Transverse colon (tissue), 4 donors: ENCODE measurements at places on chromosomes 3 and 15.

DNA sequence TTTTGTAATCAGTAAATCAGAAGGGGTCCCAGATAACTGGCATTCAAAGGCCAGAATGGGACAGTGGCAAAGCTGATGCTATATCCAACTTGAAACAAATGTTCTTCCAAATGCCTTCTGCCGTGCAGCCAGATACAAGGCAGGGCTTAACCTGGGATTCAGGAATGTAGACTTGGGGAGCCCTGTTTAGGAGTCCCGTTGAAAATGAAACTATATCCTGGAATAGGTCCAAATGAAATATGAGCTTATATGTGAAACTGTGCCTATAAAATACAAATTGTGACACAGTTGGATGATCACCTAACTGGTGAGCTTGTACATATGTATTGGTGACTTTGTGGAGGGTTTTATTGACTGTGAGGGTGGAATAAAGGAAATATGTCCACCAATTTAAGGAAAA lies 28.7 kb downstream of the FRMD4B start:
- DNase-seq, result no peak

DNA sequence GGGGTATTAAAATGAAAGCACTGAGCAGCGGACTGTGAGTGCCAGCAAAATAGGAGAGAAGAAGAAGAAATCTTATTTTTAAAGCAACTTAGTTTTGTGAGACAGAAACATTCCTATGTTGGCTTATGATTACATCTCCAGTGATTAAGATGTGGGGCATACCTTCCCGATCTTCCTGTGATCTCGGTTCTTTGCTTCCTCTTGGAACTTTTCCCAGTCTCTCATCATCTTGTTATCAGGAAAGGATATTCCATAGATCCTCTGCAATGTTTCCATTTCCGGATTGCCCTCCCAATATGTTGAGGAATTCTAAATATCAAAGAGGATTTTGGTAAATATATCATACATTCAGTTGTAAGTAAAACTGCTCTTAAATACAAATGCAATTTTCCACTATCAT lies 22.2 kb downstream of the TARS3 start:
- no peak for DNase-seq

- no peak for DNase-seq
Measured at GRCh38 chr3:49495023-49495422, 25.0 kb downstream of the DAG1 start.

DNA sequence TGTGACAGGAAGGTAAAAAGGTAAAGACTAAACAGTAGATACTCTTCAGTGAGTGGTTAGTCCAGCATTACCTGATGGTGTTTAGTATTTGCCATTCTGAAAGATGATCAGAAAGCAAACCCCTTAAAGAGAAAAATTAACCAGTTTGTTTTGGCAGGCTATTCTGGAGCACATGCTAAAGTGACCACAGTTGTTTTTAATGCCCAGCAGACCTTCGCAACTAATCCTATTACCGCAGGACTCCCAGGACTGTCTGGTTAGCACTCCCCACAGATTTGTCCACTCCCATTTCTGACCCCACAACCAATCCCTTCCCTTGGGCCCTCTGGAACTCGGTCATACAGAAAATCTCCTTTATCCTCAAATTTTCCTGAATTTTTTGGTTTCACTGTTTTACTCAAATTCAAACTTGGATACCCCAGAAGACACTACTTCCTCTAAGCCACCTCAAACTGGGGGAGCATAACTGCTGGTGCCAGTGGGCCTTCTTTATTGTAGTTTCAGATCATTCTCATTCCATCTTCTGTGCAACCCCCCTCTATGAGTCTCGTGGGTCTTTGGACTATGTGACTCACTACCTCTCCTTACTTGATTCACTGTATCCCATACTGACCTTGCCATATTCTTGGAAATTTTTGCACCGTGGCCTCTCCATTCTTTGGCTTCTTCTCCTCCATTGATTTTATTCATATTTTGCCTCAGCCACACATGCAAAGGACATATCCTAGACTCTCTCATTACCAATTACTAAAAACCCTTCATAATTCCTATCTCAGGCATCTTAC lies 104.4 kb downstream of the RBMS3 start:
- DNase-seq, result no peak

- no peak for DNase-seq
Measured at GRCh38 chr3:172290457-172290856, 157.8 kb downstream of the GHSR start.
